ENCODE measurements at places on chromosomes 13 and 19.
A peak's percentile ranks its signal among the peaks of the same experiment; 100 is the strongest.

GRCh38 chr19:47122359-47123335, 8.0 kb upstream of the SAE1 start:
- peak; percentile 67 for DNase-seq

GRCh38 chr19:16595097-16595496, 22.9 kb upstream of the SLC35E1 start:
- no peak for DNase-seq

GRCh38 chr19:41233748-41234240, 14.8 kb downstream of the AXL start:
- no peak for DNase-seq

DNA sequence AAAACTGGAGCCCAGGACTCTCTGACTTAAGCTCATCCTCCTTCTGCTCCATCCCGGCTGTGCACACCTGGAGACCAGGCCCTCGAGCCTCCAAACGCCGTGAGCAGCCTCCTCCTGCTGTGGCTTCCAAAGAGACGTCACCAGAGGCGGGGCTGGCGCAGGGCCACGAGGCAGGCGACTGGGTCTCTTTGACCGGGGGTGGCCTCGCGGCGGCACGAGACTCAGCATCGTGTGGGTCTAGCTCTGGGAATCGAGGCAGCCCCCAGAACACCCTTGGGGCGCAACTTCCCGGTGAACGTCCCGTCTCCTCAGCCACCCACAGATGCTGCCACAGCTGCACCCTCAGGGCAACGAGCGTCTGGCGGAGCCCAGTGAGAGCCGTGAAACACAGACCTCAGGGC, 22.8 kb downstream of the RASA3 start:
- DNase-seq: no peak
